ENCODE measurements at places on chromosomes 4 and X.

- no peak for DNase-seq
Measured at GRCh38 chrX:128929271-128930057, 593.8 kb downstream of the SMARCA1 start.

- DNase-seq: no peak
Measured at GRCh38 chrX:362351-362750, 24.4 kb downstream of the PPP2R3B start.

- DNase-seq: no peak
Measured at GRCh38 chr4:88005946-88006345, 1.5 kb upstream of the PKD2 start.

DNA sequence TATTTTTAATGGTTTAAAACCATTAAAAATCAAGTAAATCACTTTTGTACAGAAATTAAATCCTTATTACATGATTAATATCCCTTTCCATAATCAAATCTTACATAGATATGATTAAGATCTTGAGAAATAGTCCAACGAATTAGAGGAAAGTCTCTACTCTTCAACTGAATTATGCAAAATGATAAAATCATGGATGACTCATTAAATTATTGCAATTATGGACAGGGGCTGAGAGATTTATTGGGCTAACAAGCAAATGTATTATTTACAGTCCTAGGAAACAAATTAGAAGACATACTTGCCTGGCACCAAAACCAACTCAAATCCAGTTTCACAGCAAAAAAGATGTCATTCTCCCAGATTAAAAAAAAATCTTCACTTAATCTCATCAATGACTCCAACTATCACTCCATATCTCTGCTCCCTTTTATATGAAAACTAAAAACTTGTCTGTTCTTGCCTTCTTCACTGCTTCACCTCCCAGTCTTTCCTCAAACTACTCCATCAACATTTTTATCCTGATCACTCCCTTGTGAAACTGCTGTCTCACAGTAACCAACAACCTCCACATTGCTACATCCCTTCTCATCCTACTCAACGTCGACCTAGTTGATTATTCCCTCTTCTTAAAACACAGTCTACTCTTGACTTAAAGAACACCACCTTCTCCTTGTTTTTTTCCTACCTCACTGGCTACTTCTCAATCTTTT, 18.4 kb upstream of the DDX60 start:
- no peak for DNase-seq

DNA sequence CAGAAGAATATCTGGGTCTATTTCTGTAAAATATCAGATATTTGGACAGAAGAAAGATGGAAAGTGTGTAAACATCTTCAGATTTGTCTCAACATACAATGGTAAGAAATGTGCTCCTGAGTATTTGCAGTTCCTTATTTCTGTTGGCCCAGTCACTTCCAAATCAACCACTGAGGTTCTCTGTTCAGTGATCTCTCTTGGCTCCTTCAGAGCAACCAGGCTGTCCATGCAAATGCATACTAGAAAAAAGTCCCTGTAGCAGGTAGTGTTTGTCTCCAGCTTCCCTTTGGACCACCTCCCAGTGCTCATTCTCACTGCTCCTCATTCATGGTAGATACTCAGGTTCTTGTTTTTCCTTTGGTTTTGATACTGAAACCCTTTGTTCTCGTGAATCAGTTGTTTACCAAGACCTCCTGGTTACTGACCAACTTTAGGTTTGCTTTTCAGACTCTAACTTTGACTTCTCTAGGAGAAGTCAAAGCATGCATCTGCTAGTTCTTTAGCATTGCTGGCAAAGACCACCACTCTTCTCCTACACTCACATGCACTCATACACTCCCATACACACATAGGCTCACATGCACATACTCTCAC, 28.8 kb downstream of the ASIC5 start:
- no peak for DNase-seq

GRCh38 chr4:1979477-1980196, 29.1 kb downstream of the NELFA start:
- no peak for DNase-seq

GRCh38 chr4:16027114-16027513, 56.7 kb downstream of the PROM1 start:
- no peak for DNase-seq

Data from retinal pigment epithelial cell (primary cell).